ENCODE measurements at places on chromosomes 3 and 15.
A peak's percentile ranks its signal among the peaks of the same experiment; 100 is the strongest.

DNA sequence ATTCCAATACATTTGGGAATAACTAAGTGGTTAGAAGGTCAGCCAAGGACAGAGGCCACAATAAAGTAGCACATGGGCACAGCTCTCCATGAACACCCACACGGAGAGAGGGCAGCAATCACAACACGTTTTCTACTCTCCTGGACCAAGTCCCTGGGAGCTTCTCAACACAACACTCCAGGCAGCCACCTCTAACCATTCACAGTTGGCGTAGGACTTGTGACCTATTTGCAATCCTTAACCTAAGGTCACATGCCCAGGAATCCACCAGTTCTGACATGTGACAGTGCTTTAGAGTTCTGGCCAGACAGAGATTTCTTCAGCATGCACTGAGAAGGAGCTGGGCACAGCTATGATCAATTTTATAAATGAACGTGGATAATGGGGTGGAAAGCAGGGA is 280.8 kb downstream of the SHQ1 start:
- DNase-seq, result peak; percentile 37

DNA sequence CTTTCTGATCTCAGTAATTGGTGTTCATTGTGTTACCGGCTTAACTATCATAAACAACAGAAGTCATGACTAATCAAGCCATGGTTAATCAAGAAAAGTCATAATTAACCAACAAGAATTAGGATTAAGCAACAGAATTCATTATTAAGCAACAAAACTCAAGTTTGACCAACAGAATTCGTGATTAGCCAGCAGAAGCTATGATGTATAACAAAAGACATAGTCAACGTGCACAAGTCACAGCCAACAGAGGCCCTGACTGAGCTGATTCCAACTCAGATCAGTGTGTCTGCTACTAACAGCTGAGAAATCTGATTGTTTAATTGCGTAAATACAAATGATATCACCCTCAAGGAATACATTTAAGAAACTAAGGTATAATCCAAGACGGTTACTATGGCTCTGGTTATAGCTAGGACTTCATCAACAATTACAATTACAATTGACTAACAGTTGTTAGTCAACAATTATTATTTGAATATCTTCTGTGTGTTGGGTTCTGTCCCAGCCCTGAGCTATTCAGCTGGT is 67.7 kb downstream of the RARB start:
- DNase-seq, result no peak

DNA sequence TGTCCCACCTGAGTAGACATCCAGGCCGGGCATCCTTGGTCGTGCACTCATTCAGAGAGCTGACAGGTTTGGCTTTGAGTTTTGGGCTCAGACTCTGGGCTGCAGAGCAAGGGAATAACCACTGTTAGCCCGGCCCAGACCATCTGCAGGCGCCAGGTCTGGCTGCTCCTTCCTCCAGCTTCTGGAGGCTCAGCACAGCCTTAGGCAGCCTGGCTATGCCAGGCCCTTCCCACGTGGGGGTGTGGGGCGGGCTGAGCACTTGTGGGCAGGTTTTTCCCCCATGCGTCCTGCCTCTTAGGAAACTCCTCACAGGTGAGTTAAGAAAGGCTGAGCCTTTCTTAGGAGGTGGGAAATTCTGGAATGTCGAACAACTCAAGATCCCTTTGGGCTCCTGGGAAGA is 11.2 kb downstream of the PLA2G4B start:
- DNase-seq, result no peak

DNA sequence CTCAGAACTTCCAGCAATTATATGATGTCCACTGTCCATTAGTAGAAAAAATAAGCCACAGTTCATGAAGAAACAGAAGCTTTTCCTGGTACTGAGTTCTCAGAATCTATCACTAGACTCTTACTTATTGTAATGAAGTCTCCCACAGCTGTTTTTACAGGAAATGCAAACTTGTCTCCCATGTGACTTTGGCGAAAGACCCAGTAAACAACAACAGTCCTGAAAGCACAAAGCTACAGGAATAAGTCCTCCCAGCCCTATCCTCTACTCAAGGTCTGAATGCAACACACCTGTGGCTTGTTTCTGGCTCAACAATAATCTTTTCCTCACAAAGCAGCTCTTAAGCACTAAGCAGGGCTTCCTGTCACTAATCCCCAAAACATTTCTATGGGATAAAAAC is 55.9 kb downstream of the EOMES start:
- no peak for DNase-seq

- DNase-seq, result no peak
Observed at GRCh38 chr3:118991775-118992174, 42.9 kb downstream of the IGSF11 start.

- DNase-seq, result no peak
Observed at GRCh38 chr15:45594319-45594718, 7.1 kb downstream of the BLOC1S6 start.

DNA sequence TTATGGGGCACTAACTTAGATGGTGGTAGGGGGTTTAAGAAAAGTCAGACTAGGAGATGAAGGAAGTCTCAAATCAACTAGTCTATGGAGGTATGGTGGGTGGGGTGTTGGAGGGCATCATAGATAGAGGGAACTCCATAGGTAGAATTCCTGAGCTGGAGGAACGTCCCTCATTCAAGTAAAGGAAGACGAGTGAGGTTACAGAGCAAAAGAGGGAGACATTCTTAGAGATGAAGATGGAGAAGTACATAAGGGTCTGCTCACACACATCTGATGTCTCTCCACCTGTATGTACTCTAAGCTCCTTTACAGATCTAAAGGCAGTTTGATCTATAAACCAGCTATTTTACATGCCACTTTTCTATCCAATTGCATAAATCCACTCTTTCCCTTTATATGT is 1.4 kb downstream of the PLSCR1 start:
- DNase-seq, result no peak
